ENCODE measurements at places on chromosomes 11 and 22.

- DNase-seq: no peak
These were observed 59.5 kb upstream of the WNT11 start for GRCh38 chr11:76265771-76266241.

- DNase-seq: no peak
These were observed 3.4 kb upstream of the P2RY6 start for GRCh38 chr11:73268671-73269271.

- no peak for DNase-seq
These were observed 2237.9 kb upstream of the RAG2 start for GRCh38 chr11:38835966-38836365.

DNA sequence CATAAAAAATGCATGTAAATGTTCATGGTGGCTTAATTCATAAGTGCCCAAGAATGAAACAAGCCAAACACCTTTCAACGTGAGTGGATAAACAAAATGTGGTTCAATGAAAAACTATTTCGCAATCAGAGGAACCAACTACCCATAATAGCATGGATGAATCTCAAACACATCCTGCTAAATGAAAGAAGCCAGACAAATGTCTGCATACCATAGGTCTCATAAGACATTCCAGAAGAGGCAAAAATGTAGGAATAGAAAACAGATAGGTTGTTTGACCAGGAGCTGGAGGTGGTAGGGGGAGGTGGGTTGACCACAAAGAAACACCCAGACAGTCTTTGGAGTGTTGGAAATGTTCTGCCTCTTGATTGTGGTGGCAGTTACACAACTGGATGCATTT, 13.2 kb upstream of the OSBPL5 start:
- DNase-seq: no peak

- DNase-seq: no peak
These were observed 39.9 kb upstream of the SMIM38 start for GRCh38 chr11:69115586-69116560.

- DNase-seq: no peak
These were observed 9.0 kb downstream of the NEAT1 start for GRCh38 chr11:65431451-65432099.

- DNase-seq: no peak
These were observed 572.5 kb downstream of the BRD1 start for GRCh38 chr22:49255154-49255553.

DNA sequence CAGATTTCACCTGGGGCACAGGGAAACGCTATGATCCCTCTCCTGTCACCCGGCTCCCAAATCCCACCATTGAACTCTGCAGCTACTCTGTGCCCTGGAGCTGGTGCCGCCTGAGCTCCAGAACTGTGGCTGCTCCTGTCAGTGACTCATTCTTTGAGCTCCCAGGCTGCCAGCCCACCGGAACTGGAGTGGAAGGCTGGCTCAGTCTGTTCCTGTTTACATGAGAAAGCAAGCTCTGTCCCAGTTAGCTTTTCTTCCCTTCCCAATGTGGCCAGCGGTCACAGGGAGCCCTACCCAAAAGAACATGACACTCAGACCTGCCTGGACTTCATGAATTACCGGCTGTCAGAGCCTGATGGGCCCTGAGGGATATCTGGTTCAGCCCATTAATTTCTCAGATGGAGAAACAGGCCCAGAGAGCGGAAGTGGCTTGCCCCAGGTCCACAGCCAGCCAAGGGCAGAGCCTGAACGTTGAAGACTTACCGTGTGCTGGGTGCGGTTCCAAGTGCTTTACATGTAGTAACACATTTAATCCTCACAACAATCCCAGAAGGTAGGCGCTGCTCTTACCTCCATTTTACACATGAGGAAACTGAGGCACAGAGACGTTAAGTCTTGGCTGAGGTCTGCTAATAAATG, 23.8 kb upstream of the IGSF22 start:
- DNase-seq: peak; percentile 33

DNA sequence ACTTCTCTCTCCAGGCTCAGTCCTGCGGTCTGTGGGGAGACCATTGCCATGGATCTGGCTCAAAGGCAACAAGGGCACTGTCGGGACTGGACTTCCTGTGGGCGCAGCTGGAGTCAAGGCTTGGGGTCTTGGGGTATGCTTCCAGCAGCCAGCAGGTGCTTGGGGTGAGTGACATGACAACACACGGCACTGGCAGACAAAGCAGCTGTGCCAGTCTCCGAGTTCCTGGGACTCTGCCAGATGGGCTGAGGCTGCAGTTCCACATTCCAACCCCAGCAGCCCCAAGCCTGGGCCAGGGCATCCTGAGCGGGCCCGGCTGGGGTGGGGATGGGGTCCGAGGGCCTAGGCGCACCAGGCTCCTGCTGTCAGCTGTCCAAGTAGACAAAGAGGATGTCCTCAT, 12.3 kb downstream of the GUCD1 start:
- no peak for DNase-seq

- peak; percentile 72 for DNase-seq
These were observed 7.8 kb downstream of the SLC5A1 start for GRCh38 chr22:32050678-32051515.

GRCh38 chr11:74476536-74476935, 9.2 kb upstream of the KCNE3 start:
- DNase-seq: no peak

DNA sequence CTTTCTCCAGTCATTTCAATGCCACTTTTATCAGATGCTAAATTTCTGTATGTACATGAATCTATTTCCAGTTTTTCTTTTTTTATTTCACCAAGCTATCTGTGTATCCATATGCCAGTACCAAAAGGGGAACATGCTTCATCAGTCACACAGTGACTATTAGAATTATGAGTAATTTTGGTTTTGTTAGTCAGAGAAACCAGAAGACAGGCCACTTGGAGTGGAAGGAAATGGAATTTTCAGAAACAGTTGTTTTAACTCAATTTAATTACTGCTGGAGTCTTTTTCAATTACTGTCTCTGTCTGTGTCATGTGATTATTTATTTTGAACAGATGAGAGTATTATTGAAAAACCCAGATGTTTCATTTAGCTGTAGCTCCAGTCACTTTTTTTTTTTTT, 84.6 kb upstream of the ANO3 start:
- peak; percentile 84 for DNase-seq

DNA sequence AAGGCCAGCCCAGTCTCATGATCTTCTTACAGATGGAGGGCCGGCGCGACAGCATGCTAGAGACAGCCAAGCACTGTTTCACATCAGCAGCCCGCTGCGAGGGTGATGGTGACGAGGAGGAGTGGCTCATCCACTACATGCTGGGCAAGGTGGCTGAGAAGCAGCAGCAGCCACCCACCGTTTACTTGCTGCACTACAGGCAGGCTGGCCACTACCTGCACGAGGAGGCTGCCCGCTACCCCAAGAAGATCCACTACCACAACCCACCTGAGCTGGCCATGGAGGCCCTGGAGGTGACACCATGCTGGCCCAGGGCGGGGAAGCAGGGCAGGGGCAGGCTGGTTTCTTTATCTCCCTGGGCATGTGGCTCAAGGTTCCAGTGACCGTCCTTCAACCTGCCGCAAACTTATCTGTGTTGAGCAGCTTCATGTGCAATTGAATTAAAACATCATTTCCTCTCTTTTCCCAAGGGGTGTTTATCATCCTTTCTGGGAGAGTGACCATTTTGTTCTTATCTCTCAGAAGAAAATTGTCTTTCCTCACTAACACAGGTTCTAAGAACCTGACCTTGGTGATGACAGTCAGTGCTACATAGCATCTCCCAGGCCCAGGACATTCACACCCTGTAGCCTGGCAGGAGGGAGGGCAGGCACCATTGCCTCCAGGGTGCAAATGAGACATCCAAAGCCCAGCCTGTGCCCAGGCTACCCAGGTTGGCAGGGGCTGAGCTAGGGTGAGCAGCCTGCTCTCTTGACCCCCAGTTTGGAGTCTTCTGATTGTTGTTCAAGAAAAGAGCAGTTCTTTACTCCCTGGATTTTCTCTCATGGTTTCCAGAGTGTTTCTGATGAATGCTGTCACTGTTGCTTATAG, 80.7 kb downstream of the CABIN1 start:
- DNase-seq: no peak

GRCh38 chr11:72483412-72484186, 49.3 kb upstream of the CLPB start:
- no peak for DNase-seq

DNA sequence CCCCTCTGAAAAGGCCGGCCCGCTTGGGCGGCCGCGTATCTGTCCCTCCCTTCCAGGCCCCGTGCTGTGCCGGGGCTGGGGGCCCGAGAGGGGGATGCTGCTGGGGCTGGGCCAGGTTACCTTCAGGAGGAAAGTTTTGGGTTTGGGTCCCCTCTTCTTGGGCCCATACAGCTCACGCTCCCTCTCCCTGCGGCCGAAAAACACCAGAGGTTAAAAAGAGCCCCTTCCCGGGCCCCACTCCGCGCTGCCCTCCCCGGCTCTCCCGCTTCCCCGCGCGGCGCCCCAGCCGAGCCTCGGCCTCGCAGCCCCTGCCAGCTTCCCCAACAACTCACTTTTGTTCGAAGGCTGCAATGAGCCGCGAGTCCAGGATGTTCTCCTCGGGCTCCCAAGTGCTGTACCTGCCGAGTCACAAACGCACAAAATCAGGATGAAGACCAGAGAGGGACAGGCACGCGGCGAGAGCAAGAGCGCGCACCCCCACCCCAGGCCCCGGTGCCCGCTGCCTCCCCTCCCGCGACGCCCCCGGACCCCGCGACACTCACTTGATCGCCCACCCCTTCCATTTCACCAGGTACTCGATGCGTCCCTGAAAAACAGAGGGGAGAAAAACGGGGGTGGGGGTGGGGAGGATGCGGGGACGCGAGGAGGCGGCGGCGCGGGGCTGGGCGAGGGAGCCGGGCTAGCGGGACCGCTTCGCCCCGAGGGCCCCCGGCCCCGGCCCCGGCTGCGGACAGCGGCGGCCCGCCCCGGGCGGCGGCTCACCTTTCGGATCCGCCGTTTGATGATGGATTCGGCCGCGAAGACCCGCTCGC, 450 bp downstream of the CBX6 start:
- DNase-seq: no peak

DNA sequence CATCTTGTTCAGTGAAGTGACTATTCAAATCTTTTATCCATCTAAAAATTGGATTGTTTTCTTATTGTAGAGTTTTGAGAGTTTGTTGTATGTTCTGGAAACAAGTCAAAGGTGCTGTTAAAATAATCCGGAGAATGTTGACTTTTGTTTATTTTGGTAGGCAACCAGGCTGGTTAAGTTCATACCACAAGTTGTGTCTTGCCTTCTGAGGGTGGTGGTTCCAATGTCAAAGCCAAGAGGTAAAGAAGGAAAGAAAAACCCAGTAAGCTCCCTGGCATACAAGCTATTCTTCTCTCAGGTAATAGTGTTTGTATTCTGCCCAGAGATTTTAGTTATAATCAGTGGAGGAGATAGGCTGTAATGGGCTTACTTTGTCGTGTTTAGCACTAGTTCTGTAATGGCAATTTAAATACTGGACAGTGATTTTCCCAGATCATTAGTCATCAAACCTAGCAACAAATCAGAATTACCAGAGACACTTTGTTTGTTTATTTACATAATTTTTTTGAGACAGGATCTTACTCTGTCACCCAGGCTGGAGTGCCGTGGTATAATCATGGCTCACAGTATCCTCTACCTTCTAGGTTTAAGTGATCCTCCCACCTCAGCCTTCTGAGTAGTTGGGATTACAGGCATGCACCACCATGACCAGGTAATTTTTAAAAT, 15.1 kb upstream of the CSRP3 start:
- DNase-seq: no peak

GRCh38 chr11:9139628-9140357, 48.4 kb upstream of the SCUBE2 start:
- DNase-seq: no peak

DNA sequence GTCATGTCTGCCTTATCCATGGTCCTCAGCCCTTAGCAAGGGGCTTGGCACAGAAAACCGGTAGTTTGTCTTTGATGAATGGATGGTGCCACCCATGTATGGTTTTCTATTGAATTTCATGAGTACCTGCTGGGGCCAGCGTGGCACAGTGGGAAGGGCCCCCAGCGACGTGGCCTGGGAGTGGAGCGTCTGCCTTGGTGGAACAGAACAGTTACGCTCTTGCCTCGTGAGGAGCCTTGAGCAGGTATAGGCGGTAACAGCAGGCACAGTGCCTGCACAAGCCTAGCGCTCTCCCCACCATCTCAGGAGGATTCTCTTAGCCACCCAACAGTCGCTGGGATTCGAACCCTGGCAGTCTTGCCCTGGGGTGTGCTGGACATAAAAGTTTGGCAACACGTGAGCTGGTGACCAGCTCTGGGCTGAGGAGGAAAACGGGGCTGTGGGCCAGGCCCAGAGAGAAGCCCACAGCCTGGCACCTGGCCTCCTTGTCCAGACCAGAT, 3.0 kb upstream of the SSH3 start:
- no peak for DNase-seq

DNA sequence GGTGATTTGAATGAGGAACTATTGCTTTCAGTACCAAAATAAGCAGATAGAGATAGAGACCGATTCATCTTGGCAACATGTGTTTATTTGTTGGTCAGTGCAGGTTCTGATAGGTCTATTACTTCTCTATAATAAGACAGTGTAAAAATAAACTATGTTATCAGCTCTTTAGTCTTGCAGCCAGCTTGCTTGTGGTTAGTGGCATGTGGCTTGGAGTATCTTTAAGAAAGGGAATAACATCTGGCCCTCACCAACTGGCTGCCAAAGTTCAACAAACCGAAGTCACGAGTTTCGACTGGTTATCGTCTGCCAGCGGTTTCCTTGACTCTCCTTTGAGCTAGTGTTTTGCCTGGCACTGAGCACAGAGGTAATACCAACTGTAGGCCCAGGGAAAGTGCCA, 71.8 kb downstream of the CTTN start:
- DNase-seq: no peak

- DNase-seq: no peak
These were observed 6.9 kb upstream of the ACR start for GRCh38 chr22:50730941-50731661.

- DNase-seq: no peak
These were observed 4.3 kb upstream of the FUT4 start for GRCh38 chr11:94539420-94539819.

DNA sequence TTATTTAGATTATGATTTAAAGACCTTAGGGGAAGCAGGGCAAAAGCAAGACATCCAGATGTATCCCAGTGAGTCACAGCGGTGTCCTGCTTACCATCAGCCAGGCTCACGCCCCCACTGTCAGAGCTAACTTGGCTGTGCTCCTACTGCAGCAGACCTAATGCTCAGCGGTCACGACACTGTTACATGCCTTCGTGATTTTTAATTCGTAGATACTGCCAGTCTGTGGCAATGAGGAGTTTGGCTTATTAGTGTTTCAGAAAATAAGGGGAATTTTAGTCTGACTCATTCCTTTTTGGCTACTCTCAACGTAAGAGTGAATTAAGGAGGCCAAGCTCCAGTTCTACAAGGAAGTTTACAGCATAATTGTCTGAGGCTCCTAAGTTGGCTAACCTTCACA, 22.7 kb downstream of the EFCAB6 start:
- peak; percentile 84 for DNase-seq

GRCh38 chr11:67691149-67691548, 16.7 kb upstream of the ALDH3B2 start:
- no peak for DNase-seq

DNA sequence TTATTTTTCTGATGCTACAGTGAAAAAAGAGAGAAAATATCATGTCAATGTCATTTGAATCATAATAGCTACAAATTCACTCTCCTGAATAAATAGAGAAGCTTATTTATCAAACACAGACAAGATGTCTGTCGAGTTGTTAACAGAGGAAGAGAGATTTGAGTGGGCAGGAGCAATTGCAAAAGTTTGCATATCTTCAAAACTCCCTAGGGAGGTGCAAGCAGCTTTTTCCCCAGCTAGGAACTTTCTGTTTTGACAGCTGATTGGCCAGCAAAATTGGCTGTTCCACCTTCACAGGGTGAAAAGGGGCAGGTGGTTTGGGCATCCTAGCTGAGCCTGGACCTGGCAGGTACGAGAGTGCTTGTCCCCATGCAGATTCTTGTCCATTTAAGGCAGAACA, 98.2 kb downstream of the NTM start:
- no peak for DNase-seq

GRCh38 chr11:95562196-95562921, 227.2 kb downstream of the FAM76B start:
- DNase-seq: no peak
